Activated T-helper 1 cell treated with anti-CD3 and anti-CD28 coated beads, Interleukin-2, amount 50 U/mL, for 16 hours (primary cell): ENCODE measurements at places on chromosomes 3 and 15.

DNA sequence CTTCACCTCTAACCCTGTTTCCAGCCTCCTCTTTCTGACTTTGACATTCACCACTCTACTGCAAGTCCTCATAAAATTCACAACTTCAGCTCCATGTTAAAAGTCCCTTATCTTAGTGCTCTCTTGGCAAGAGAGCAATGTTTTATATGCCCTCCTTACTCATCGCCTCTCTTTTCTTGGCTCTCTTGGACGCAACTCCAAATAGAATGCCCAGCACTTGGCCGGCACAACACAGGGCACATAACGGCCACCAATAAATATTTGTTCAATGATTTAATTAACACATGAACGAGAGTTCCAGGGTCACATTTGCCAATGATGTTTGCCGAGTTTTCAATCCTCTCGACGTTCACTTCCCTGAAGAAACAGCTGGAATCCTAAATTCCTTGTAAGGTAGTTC, 401.4 kb downstream of the ROBO1 start:
- no peak for DNase-seq

DNA sequence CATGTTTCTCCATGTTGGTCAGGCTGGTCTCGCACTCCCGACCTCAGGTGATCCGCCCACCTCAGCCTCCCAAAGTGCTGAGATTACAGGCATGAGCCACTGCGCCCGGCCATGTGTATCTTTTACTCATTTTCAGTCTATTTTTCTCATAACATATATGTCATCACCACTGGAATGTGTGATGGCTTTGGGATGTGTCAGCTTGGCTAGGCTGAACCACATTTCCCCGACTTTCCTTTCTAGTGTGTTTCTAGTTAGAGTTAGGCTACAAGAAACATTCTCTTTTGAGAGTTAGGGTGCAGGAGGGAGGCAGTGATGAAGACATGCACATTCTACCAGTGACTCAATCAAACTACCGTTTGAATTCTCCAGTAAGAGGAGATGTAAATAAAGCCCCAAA, 444.9 kb upstream of the THBS1 start:
- DNase-seq: no peak

DNA sequence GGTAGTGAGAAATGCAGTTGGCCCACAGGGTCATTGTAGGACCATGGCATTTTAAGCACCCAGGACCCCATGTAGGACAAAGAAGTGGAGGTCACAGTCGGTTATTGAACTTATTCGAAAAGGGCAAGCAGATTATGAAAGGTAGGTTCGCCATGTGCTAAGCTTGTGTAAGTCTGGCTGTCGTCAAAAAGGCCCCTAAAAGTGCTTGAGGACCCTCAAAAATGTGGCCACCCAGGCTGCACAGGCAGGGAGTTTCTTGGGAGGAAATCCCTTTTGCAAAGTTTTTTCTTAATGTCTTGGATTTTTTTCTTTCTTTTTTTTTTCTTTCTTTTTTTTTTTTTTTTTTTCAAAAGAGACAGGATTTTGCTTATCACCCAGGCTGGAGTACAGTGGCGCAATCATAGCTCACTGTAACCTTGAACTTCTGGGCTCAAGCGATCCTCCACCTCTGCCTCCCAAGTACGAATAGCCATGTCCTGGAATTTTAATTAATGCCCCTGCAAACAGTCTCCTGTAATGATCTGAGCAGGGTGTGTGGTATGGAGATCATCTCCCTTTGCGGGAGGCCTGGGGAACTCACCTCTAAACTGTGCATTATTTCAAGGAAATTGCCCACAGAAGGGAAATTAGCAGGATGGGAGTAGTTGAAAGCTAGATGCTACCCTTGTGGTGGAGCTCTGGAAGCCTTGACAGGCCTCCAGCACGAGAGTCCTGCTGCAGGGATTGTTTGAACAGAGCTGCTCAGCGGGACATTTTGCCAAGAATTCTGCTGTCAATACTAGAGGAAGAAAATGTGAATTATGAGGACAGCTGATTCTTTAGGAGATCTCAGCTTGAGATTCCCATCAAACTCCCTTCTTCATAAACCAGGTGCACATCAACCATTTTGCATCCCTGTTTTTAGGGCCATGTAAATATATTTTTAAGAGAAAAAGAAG, 28.4 kb downstream of the THSD4 start:
- no peak for DNase-seq

- DNase-seq: no peak
Observed at GRCh38 chr3:134609821-134610431, 40.9 kb downstream of the KY start.

- DNase-seq: no peak
Observed at GRCh38 chr3:149163066-149163465, 33.6 kb downstream of the HPS3 start.

GRCh38 chr3:120212505-120212904, 72.5 kb downstream of the GPR156 start:
- no peak for DNase-seq

DNA sequence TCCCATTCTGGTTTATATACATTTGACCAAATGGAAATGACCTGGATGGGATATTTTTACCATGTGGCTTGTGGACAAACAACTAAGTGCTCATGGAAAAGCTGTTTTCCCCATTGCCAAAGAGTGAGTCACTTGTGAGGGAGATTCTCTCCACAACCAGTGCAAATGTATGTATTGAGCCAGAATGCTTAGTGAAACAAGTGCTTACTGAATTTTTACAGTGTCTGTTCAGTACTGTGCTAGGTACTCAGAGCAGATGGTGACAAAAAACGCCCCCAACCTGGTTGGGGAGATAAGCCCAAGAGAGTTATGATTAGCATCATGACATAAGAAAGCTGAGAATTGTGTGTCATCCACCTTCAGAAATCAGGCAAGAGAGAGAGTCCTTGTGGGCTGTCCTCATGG, 2.3 kb downstream of the CHP1 start:
- no peak for DNase-seq

DNA sequence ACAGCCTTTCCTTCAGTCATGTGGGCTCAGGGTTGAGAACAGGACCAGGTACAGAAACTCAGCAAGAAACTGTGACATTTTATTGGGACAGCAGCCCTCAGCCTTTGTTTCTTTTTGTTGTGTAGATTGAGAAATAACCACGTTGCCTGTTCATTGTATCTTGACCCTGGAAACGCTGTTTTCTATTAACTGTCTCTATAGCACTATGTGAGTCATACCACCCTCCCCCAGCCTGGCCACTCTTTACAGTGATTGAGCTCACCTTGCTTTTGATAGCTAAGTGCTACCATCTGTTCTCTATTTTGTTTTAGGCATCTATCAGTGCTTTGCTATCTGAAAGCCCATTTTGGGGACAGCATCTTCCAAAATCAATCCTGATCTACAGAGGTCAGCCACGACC, 127.9 kb downstream of the CD47 start:
- no peak for DNase-seq

GRCh38 chr3:42012935-42013690, 51.2 kb upstream of the ULK4 start:
- peak; percentile 65 for DNase-seq

- DNase-seq: no peak
Observed at GRCh38 chr3:30193625-30194044, 412.8 kb upstream of the TGFBR2 start.

DNA sequence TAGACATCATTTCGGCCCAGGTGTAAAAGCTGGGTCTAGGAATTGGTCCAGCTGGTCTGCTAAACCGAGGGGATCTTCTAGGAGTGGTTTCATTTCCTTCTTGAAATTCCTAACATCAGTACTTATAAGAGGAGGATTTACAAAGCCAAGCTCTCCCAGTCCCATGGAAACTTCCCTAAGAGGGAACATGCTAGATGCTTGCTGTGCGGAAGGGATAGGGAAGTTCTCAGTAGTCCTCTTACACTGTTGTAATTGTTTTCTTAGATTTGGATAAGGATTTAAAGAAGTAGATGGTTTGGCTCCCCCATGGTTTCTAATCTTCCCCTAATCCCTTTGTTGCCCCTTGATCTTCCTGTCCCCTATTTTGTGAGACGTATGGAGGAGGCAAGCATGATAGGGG, 89.7 kb upstream of the XCR1 start:
- DNase-seq: no peak

DNA sequence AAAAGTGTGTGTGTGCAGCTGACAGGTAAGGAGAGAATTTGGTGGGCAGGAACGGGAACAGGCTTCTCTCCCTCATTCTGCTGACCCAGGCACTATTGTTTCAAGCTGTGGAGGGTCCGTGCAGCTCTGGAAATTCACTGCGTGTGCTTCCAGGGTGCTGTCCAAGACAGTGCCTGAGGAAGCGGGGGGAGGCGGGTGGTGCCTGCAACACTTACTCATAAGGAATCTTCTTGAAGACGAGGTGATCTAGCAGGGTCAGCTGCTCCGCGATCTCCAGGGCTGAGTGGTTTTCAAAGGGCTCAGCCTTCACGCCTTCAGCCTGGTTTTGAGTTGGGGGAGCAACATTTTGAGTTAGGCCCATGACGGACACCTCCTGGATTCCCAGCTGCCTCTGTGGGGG, 46.6 kb upstream of the CTSH start:
- DNase-seq: no peak

GRCh38 chr3:192816351-192816750, 89.0 kb upstream of the FGF12 start:
- no peak for DNase-seq

GRCh38 chr3:134927599-134927998, 132.5 kb downstream of the EPHB1 start:
- DNase-seq: no peak

DNA sequence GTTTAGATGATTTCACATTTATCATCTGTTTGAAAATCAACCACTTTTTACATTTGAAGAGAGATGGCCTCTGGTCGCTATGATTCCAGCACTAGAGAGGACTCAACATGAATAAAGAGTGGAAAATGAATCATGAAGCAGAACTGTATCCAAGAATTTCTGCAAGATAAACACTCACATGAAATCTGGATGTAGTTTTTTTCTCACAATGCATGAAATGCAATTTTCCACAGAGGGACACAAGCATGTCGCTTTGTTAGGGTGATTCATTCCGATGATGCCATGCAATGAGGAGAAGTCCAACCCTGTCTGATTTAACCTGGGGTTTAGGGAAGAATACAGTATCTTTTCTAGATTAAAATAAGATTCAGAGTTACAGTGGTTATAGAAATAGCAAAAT, 50.4 kb upstream of the ADCY5 start:
- no peak for DNase-seq

- DNase-seq: no peak
Observed at GRCh38 chr15:70096215-70097062, 1.3 kb downstream of the TLE3 start.

- DNase-seq: no peak
Observed at GRCh38 chr3:32959371-32959770, 7.9 kb downstream of the CCR4 start.

DNA sequence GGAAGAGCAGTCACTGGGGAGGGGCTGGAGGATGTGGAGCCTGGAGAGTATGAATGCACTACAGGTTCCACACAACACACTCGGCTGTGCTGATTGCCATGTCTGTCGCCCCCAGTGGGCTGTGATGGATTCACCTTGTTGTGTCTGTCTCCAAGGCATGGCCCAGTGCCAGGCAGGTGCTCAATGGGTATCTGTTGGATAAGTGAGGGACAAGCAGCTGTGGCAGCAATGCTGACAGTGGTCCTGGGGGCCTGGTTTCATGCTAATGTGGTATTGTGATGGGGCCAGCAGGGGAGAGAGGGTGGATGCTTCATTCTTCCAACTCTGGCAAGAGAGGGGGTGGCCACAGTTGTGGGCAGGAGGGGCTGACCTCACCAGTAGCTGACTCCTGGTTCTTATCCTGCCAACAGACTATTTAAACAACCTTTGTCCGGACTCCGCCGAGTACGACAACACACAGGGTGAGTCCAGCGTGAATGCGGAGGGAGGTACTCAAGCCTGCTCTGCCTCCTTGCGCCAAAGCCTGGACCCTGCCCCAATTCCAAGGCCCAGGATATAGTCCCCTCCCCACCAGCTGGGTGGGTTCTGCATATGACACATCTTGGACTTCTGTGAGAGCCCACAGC, 47.3 kb upstream of the NR2C2 start:
- no peak for DNase-seq

- DNase-seq: no peak
Observed at GRCh38 chr15:68154923-68155559, 50.1 kb downstream of the CALML4 start.

- DNase-seq: no peak
Observed at GRCh38 chr3:195738274-195739044, 17.7 kb downstream of the MUC20 start.

DNA sequence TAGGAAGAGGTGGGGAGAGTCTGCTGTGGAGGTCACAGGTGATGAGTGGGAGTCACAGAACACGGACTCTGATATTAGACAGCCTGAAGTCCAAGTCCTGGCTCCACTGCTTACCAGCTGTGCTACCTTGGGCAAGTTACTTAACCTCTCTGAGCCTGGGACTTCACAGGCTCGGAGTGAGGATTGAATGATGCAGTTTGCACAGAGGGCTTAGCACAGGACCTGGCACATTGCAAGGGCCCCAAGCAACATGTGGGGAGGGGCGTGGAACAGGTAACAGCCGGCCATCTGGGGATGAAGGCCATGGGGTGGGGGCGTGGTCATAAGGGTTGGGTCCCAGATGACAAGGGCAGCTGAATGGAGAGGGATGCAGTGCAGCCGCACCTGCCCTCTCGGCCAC, 4.3 kb upstream of the ITIH3 start:
- DNase-seq: no peak

DNA sequence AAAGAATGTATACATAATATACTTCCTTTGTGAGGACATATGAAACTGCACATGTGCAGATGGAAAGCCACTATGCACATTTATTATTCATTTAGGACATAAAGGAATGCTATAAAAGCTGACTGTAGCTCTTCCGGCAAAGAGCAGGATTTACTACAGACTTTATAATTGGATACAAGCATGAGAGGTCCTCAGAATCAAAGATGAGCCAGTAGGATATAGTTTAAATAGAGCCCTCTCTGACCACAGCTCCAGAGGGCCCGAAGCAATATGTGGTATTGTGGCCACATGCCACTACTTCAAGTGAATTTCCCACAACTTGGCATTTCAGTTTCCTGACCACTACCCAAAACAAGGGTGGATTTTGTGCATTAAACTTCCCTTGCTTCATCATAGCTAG, 140.9 kb downstream of the ATP8B4 start:
- DNase-seq: no peak

- DNase-seq: no peak
Observed at GRCh38 chr3:111738790-111739189, 120.3 kb upstream of the PHLDB2 start.

- no peak for DNase-seq
Observed at GRCh38 chr15:32834156-32834555, 116.4 kb downstream of the GREM1 start.
